ENCODE measurements at places on chromosomes 12 and 14.

DNA sequence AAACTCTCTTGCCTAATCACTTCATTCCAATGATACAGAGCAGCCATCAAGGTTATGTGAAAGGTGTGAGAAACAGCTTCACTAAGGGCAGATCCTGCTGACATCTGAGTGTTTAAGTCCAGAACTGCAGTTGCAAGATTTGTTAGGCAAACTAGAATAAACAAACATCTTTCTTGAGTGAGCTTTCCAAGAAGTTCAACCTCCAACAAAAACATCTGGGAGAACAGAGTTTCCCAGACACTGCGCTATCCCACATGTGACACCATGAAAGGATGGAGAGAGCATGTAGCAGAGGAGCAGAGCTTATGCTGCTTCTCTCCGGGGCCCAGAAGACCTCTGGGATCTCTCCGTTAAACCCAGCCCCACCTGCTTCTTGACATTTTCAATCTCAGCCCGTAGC lies 5.6 kb downstream of the KRT76 start:
- no peaks in the 10 kb centered on the region for H3K4me1 ChIP-seq
- H3K4me3 ChIP-seq, result no peak overlapping the region
- H3K27me3 ChIP-seq, result no peaks in the 10 kb centered on the region
- no peak overlapping the region for H3K27ac ChIP-seq
- DNase-seq, result no peak

DNA sequence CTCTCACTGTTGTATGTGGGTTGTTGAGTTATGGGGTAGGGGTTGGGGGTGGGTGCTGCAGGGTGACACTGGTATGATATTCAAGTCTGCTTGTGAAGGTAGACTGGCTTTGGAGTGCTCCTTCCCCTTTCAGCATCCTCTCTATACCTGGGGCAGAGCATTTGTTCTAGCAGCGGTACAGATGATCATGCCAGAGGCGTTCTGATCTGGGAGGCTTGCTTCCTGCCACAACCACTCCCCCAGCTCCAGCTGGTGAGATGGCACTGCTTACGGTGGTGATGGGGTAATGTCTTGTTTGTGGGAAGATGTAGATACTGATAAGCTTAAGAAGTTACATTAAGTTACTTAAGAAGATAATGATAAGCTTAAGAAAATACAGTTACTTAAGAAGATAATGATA lies 131.8 kb downstream of the ERC1 start:
- H3K4me3 ChIP-seq, result no peak overlapping the region
- no peaks in the 10 kb centered on the region for H3K27me3 ChIP-seq
- peak; percentile 72 for DNase-seq
- H3K4me1 ChIP-seq, result peaks cover 9% of the 10 kb centered on the region
- H3K36me3 ChIP-seq, result no peaks in the 10 kb centered on the region

DNA sequence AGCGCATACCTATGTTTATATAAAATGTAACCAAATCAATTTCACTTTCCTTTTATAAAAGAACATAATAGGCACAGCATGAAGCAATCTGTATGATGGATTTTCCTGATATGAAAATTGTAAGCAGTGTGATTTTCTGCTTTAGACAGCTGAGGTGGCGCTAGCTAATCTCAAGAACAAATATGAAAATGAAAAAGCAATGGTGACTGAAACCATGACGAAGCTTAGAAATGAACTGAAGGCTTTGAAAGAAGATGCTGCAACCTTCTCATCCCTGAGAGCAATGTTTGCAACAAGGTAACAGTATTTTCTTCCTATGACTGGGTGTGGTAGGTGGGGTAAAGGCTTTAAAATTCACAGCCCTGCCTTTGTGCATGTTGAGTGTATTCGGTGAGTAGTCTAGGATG lies 65.0 kb upstream of the FGD4 start:
- no peak for DNase-seq
- no peaks in the 10 kb centered on the region for H3K27me3 ChIP-seq
- no peaks in the 10 kb centered on the region for H3K4me1 ChIP-seq
- H3K27ac ChIP-seq, result no peak overlapping the region

DNA sequence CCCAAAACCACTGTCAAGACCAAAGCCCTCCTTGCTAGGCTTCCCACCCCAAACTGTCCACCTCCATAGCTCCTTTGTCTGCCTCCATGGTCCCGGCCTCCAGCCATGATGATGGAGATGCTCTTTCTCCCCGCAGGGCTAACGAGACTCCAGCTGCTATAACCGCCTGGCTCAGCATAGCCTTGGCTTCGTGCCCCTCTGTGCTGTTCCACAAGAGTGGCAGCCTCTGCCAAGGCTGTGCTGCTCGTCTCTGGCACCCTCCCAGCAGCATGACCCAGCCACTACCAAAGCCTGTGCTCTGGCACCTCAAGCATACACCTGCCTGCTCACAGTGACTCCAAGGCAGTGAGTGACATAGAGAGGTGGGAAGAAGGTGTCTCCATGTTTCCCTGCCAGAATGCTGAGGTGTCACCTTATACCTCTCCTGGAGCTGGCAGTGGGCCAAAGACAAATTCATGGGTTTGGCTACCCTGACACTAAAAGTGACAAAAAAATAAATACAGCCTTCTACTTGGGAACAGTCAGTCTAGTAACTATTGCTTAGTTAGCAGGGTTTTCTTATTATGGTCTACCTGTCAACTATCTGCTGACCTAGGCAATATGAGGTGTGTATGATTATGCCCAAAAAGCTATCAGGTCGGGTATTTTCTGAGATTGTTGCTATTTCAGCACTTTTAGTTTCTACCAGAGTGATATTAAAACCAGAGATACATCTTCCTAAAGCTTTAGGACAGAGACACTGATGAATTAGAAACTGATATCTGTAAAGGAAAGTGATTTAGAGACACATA lies 16.1 kb upstream of the KRT73 start:
- H3K27ac ChIP-seq, result no peak overlapping the region
- no peaks in the 10 kb centered on the region for H3K36me3 ChIP-seq
- H3K4me1 ChIP-seq, result peaks cover 59% of the 10 kb centered on the region
- no peak overlapping the region for H3K4me3 ChIP-seq

GRCh38 chr14:36313206-36313605 lies 7.2 kb downstream of the MBIP start:
- no peak for DNase-seq
- H3K27ac ChIP-seq, result no peak overlapping the region
- H3K4me1 ChIP-seq, result no peaks in the 10 kb centered on the region
- H3K4me3 ChIP-seq, result no peak overlapping the region
- H3K27me3 ChIP-seq, result no peaks in the 10 kb centered on the region
- H3K36me3 ChIP-seq, result peaks cover 13% of the 10 kb centered on the region

GRCh38 chr12:76032043-76032981 lies 736 bp upstream of the PHLDA1 start:
- peak; percentile 35 for DNase-seq
- H3K27me3 ChIP-seq, result no peaks in the 10 kb centered on the region
- H3K27ac ChIP-seq, result peak overlapping the region; percentile 74

DNA sequence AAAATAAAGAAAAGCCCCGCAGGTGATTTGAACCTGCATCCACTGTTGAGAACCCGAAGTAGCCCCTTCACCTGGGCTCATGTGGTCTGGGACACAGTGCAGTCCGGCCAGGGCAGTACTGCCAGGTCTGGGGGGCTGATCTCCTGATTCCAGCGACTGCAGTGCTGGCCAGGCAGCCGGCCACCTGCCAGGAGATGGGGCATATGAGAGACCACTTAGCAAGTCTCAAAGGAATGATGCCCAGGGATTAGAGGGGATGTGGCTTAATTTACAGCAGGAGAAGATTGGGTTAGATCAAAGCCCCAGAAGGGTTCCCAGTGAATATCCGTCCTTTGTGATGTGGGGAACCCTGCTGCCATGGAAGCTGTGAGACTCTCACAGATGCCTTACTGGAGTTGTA lies 113.3 kb downstream of the PRMT8 start:
- H3K27ac ChIP-seq, result no peak overlapping the region
- H3K4me3 ChIP-seq, result no peak overlapping the region
- no peaks in the 10 kb centered on the region for H3K27me3 ChIP-seq
- DNase-seq, result no peak

DNA sequence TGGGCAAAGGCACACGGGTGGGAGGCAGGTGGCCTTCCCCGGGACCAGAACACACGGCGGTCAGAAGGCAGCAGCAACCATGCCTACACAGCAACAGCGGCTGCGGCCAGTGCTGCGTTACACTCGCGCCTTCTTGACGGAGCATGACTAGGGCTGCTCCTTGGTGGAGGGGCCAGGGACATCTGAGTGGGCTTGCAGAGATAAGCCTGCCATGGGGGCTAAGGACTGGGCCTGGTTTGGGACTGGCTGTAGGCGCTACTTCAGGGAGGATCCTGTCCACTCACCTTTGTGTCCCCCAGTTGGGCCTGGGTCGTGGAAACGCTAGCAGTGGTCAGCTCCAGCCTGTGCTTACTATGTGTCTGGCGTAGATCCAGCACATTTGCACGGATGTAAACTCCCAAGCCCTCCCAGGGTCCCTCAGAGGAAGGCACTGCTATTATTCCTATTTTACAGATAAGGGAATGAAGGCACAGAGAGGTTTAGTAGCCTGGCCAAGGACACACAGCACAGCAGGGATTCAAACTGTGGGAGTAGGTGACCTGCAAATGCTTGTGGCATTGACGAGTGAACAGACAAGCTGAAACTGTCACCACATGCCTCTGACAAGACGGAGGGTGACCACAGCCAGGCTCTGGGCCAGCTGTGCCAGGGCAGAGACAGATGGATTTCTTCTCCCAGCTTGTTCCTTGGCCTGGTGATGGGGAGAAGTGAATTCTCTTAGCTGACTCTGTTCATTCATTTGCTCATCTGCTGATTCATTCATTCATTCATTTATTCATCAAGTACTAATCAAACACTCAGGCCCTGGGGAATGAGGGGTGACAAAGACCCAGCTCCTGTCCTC lies 31.9 kb upstream of the DLK1 start:
- H3K36me3 ChIP-seq, result no peaks in the 10 kb centered on the region
- no peaks in the 10 kb centered on the region for H3K4me1 ChIP-seq
- H3K27me3 ChIP-seq, result no peaks in the 10 kb centered on the region

DNA sequence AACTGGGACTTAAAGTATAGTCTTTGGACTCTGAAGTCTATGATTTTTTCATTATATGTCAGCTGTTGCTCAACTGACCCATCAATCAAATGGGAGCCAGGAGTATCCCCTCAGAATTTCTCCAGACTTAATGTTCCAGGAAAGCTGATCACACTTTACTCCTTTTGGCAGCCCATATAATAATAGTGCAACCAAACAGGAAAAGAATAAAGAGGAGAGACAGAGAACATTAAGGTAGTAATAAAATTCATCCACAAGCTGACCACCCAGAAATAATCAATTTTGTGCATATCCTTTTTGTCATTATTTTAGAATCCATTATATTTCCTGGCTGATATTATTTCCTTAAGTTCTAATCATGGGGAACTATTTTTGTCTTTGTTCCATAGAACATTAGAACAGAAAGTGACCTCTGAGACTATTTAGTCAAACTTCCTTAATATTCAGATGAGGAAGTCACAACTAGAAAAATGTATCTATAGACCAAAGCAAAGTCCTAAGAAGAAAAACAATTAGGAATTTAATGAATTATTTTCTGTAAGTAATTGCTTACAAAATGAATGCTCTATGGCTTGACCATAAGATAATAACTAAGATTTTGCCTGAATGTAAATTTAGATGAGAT lies 238.1 kb upstream of the SEL1L start:
- no peak for DNase-seq
- no peak overlapping the region for H3K4me3 ChIP-seq
- H3K36me3 ChIP-seq, result no peaks in the 10 kb centered on the region

- no peak overlapping the region for H3K4me3 ChIP-seq
- no peaks in the 10 kb centered on the region for H3K4me1 ChIP-seq
- DNase-seq, result no peak
Measured at GRCh38 chr12:5742258-5742657, 202.8 kb downstream of the ANO2 start.

DNA sequence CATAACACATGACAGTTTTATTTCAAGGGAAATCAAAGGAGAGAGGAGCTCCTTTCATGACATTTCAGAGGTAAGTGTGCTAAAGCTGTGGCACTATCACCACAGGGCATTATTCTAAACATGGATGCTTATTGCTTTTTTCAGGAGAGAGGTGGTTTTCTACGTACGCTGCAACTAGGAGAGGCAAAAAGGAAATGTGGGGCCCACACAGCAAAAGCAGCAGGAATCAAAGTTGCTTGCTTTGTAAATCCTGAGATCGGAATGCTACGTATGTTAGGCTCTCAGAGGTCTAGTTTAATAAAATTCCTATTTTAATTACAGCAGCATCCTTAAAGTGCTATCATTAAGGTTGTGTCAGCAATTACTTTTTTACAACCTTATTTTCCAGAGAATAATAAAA lies 55.0 kb upstream of the GRIP1 start:
- no peaks in the 10 kb centered on the region for H3K4me1 ChIP-seq
- no peak overlapping the region for H3K27ac ChIP-seq
- H3K36me3 ChIP-seq, result no peaks in the 10 kb centered on the region
- H3K4me3 ChIP-seq, result no peak overlapping the region
- DNase-seq, result no peak

GRCh38 chr14:22882529-22883172 lies 371 bp upstream of the REM2 start:
- peaks cover 21% of the 10 kb centered on the region for H3K36me3 ChIP-seq
- no peaks in the 10 kb centered on the region for H3K27me3 ChIP-seq
- peak overlapping the region; percentile 58 for H3K27ac ChIP-seq
- DNase-seq, result no peak

- no peak overlapping the region for H3K4me3 ChIP-seq
- no peak overlapping the region for H3K27ac ChIP-seq
- H3K4me1 ChIP-seq, result no peaks in the 10 kb centered on the region
- no peak for DNase-seq
Measured at GRCh38 chr14:89014569-89014850, 190.1 kb downstream of the TTC8 start.

DNA sequence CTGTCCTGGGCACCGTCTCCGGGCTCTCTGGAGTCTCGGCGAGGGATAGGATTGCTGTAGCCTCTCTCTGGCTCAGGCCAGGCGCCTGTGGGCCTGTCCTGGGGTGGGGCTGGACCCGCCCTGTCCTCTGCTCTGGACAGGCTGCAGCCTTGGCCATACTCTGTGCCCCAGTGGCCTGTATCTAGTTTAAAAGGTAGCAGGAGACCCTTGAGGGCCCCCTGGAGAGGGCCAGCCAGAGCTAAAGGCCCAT lies 1.8 kb downstream of the KIF26A start:
- H3K4me3 ChIP-seq, result no peak overlapping the region
- no peak for DNase-seq
- no peak overlapping the region for H3K27ac ChIP-seq
- no peaks in the 10 kb centered on the region for H3K36me3 ChIP-seq
